ENCODE measurements at places on chromosomes 1 and 21. TPM values are rescaled to one million over a fixed set of nuclear protein-coding genes. Genes with fewer than 3 reads are reported as not detected.

The HSF2BP gene
- 0.26 TPM for total RNA-seq

The CELA3A gene
- 25.1 TPM for total RNA-seq

The HCN3 gene
- 8.7 TPM for total RNA-seq

GRCh38 chr1:174337000-174337681 lies 110.6 kb upstream of the GPR52 start:
- no peak for DNase-seq

DNA sequence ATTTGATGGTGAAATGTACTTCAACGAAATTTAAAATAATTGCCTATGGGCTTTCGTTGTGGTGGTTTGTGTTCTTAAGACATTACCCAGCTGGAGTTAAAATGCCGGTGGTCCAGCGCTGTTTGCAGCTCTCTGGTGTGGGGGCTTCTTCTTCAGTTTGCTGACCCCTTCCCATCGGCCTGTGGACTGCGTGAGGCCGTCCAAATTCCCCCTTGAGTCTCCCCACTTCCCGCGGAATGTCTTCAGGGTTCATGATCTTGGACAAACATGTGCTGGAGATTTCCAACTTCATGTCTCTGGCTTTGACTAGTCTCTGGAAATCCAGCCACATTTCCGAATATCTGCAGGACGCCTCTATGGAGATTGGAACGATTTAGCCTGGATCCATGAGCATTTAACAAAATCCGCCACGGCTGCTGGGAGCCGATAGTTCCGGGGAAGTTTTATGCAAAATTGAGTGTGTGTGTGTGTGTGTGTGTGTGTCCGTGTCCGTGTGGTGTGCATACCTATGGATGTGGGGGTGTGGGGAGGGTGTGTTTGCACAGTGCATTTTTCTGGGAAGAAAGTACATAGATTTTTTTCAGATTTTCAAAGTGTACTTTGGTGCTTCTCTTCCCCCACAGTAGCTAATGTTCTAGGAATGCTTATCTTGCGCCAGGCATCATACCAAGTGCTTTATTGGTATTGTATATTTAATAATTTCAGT lies 117.2 kb downstream of the PCP4 start:
- DNase-seq: no peak

GRCh38 chr1:230174471-230175162 lies 107.6 kb downstream of the GALNT2 start:
- no peak for DNase-seq

GRCh38 chr1:21378705-21379494 lies 61.0 kb upstream of the NBPF3 start:
- peak; percentile 69 for DNase-seq

GRCh38 chr1:247961791-247962190 lies 3.2 kb upstream of the OR2AK2 start:
- no peak for DNase-seq

DNA sequence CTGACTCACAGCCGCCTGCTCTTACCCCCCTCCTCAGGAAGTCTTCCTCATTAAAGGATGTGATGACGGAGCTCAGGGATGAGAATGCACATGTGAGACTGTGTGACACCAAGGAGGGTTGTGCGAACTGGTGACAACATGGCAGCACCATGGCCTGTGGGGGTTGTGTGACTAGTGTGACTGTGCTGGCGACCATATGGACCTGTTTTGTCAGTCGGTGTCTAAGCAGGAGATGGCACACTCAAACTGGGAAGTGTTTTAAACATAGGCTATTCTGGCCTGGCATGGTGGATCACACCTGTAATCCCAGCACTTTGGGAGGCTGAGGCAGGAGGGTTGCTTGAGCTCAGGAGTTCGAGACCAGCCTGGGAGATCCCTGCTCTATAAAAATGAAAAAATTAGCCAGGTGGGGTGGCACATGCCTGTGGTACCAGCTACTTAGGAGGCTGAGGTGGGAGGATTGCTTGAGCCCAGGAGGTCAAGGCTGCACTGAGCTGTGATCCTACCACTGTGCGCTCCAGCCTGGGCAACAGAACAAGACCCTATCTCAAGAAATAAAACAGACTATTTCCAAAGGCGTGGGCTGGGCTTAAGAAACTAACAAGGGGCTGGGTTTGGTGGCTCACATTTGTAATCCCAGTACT lies 7.4 kb downstream of the TRNP1 start:
- DNase-seq: no peak

DNA sequence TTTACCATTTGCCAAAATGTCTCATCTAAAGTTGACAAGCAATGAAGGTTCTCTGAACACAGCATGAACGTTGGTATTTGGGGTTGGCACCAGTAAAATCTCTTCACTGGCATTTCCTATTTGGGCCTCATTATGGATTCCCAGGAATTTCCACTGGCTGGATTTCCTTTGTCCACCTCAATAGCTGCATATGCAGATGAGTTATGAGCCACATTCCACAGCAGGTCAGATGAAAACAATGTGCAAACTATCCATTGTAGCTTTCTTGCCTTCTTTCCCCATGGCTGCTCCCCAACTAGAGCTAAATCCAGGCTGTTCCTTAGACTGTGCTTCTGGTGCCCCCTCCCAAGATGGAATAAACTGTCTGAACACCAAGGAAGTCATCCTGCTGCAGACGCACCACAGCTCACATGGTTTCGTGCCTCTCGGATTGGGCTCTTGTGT lies 168.1 kb upstream of the FGGY start:
- no peak for DNase-seq

- DNase-seq: no peak
Measured at GRCh38 chr1:50279622-50280330, 143.5 kb downstream of the DMRTA2 start.

GRCh38 chr21:34020005-34020847 lies 53.2 kb upstream of the MRPS6 start:
- no peak for DNase-seq

- DNase-seq: no peak
Measured at GRCh38 chr1:48767975-48768510, 8.6 kb downstream of the BEND5 start.

Measured in mucosa of gallbladder (tissue), 1 donor.